ENCODE measurements at places on chromosomes 2 and 18. TPM values are rescaled to one million over a fixed set of nuclear protein-coding genes. Genes with fewer than 3 reads are reported as not detected.

DNA sequence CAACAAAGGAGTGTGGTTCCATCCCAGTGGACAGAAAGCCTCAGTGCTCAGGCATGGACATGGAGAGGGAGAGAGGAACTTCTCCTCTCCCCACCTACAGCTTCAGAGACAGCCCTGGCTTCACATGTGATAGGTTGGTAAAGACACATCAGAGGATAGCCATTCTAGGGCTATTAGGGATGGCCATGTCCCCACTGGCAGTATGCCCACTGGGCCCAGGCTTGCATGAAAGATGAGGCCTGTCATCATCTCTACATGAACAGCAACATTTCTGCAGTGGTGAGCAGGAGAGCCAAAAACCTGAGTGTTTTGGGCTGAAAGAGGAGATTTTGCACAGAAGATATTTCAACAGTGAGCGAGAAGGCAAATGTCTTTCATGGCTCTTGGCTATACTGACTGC lies 517.2 kb downstream of the NR4A2 start:
- no peak for DNase-seq
- H3K4me1 ChIP-seq, result no peaks in the 10 kb centered on the region
- no peak overlapping the region for H3K4me3 ChIP-seq
- H3K36me3 ChIP-seq, result no peaks in the 10 kb centered on the region

DNA sequence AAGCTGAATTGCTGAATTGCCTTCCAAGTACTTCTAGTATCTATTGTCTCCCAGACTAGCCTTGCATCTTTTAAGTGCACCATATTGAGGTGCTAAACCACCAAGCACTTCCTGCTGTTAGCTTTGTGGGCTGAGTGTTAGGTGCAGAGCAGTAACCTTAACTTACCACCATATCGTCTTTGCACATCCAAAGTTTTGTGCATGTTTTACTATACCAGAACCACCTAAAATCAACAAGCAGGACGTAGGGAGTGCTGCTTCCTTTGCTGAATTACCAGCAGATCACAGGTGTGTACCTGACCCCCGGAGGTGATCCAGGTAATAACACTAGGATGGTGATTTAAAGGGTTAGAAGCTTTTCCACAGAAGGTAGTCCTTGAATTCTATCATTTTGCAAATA lies 359.9 kb upstream of the HNRNPA3 start:
- H3K4me1 ChIP-seq, result peaks cover 41% of the 10 kb centered on the region
- H3K4me3 ChIP-seq, result no peak overlapping the region
- no peak overlapping the region for H3K27ac ChIP-seq

GRCh38 chr2:69428981-69429380 lies 8.3 kb downstream of the NFU1 start:
- no peaks in the 10 kb centered on the region for H3K4me1 ChIP-seq
- H3K27me3 ChIP-seq, result no peaks in the 10 kb centered on the region
- H3K27ac ChIP-seq, result no peak overlapping the region

UGT1A3 gene
- total RNA-seq, result not detected

DNA sequence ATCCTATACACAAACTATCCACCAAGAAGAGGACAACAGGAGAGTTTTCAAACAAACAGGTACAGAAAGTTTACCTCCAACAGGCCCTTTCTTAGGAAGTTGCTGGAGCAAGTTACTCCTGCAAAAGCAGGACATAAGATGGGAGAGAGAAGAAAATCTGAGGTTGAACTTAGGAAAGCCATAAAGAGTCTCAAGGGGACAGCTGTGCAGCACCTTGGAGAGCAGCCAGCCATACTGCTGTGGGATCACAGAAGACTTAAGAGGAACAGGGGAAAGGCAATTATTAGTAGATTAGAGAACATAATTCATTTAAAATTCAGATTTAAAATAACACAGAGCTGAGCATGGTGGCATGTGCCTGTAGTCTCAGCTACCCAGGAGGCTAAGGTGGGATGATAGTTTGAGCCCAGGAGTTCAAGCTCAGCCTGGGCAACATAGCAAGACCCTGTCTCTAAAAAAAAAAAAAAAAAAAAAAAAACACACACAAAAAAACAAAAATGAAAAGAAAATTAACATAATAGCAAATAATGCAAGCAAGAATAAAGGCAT lies 148.1 kb upstream of the SIX3 start:
- no peaks in the 10 kb centered on the region for H3K4me1 ChIP-seq
- H3K27ac ChIP-seq, result no peak overlapping the region
- H3K27me3 ChIP-seq, result peaks cover 32% of the 10 kb centered on the region
- H3K36me3 ChIP-seq, result no peaks in the 10 kb centered on the region
- no peak for DNase-seq

NEDD4L gene
- 5.1 TPM for total RNA-seq

- no peak for DNase-seq
- H3K36me3 ChIP-seq, result peaks cover 13% of the 10 kb centered on the region
- no peak overlapping the region for H3K4me3 ChIP-seq
Observed at GRCh38 chr2:96533292-96534073, 3.1 kb upstream of the ARID5A start.

DNA sequence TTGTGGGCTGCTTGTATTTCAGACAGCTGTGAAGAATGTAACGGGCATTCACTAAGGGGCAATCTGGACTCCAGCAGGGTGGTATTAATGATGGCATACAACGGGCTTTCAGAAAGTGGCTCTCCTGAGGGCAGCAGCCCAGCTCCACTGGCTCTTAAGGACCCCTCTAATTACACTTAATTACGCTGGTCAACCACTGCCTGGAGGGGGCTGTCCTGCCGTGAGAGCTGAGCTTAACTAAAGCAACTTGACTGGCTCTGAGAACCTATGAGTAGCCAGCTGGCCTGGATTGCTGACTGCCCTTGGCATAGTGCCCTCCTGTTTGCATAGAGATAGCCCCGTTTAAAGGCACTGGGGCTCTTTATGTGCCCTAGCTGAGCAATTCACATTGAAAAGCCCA lies 3.8 kb downstream of the LIPG start:
- DNase-seq, result no peak
- peaks cover 23% of the 10 kb centered on the region for H3K4me1 ChIP-seq
- H3K27ac ChIP-seq, result no peak overlapping the region
- peaks cover 52% of the 10 kb centered on the region for H3K27me3 ChIP-seq
- no peaks in the 10 kb centered on the region for H3K36me3 ChIP-seq

- H3K36me3 ChIP-seq, result no peaks in the 10 kb centered on the region
- DNase-seq, result no peak
- no peak overlapping the region for H3K27ac ChIP-seq
- no peak overlapping the region for H3K4me3 ChIP-seq
- H3K4me1 ChIP-seq, result no peaks in the 10 kb centered on the region
Observed at GRCh38 chr2:103809941-103810441, 1043.9 kb upstream of the POU3F3 start.

DNA sequence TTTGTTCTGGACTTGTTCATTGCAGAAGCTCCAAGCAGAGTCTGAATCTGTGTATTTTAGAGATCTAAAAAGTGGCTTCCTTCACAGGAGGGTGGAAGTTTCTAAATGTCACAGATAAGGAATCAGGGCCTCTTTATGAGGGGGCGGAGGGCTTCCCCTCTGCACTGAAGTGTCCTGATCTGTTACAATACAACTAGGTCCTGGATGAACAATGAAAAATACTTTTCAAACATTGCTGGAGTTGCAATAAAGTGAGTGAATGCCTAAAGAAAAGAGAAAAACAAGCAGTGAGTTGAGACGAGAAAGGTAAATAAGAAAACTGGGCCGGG lies 179.3 kb upstream of the HDAC4 start:
- peaks cover 6% of the 10 kb centered on the region for H3K4me1 ChIP-seq
- no peaks in the 10 kb centered on the region for H3K36me3 ChIP-seq
- DNase-seq, result no peak

GRCh38 chr18:79868811-79869541 lies 71.2 kb downstream of the KCNG2 start:
- DNase-seq, result no peak
- no peaks in the 10 kb centered on the region for H3K4me1 ChIP-seq
- H3K36me3 ChIP-seq, result no peaks in the 10 kb centered on the region

LRATD1 gene
- not detected for total RNA-seq

DNA sequence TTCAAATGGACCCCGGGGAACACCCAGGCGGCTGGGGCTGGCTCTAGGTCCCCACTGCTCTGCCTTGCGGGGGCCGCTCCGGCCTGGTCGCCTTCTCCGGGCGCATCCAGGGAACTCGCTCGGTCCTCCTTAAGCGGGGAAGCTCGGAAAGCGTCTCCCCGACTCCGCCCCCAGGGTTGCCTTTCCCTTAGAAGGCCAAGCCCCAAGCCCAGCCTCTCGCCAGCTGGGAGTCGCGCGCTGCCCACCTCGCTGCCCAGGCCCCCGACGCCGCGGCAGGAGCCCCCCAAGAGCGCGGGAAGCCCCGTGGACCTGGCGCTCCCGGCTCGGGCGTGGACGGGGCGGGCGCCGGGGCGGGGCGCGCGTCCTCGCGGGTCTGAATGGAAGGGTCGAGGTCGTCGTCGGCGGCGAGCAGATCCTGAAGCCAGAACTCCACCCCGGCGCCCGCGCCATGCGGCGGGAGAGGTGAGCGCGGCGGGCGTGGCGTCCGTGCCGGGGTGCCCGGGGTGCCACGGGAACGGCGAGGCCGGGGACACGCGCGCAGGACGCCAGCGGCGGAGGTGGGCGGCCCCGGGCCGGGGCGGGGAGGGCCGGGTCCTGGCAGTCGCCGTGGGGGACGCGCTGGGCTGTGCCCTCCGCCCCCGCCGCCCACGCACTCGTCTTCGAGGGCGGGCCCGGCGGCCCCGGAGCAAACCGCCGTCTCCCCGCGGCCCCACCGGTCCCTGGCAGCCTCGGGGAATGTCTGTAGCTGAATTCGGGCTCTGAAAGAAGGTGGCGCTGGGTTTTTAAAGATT lies at the start of gene BOK:
Gene BOK (plus strand): TSS at position 214 of the 791 bp plus-strand sequence. CDS start 739 bp downstream, outside the sequence.
- H3K27me3 ChIP-seq, result peaks cover 32% of the 10 kb centered on the region
- no peaks in the 10 kb centered on the region for H3K36me3 ChIP-seq
- H3K27ac ChIP-seq, result no peak within 1 kb of the TSS
- peaks cover 7% of the 10 kb centered on the region for H3K4me1 ChIP-seq

DNA sequence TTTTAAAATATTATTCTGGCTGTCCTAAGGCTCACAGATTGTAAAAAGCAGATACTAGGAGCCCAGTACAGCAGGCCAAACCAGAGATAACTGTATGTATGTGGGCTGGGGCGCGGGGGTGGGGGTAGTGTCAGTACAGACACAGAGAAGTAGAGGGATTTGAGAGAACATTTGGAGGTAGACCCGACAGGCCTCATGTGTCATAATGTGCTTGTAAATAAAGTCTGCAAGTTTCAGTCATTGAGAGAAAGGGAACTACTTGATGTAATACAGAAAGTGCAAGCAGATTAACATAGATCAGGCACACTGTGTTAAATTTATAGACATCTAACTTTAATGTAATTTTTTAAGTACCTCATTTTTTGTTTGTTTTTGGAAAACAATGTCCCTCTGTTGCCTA lies 7.4 kb upstream of the POLI start:
- DNase-seq, result no peak
- peaks cover 45% of the 10 kb centered on the region for H3K4me1 ChIP-seq
- no peaks in the 10 kb centered on the region for H3K36me3 ChIP-seq
- H3K27ac ChIP-seq, result peak overlapping the region; percentile 95
- H3K4me3 ChIP-seq, result no peak overlapping the region

NAT8 gene
- total RNA-seq, result not detected

COL6A3 gene
- total RNA-seq, result 7.9 TPM

DNA sequence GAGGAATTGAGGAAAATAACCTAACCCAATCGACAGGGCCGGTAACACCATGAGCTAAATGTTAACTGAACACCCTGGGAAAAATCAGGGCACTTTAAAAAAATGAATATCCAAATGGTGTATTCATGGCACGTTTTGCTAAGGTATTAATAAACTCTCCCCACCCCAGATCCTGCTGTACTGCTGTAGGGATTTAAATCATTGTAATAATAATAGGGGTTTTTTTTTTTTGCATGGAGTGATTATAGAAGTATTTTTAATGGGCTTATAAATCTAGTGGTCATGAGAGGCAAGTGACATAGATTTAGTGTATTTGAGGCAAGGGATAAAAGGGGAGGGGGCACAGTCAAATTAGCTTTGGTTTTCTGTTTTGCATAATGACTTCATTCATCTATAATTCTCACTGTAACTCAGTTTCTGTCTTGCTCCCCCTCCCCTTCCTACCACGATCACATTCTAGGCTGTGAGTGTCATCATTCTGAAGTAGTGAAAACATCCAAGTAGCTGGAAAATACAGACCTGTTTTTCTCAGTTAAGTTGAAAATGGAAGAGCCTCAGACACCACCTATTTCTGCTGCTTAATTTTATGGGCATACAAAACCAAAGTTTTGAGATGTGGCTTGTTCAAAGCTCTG lies 18.2 kb upstream of the MGAT5 start:
- peaks cover 38% of the 10 kb centered on the region for H3K4me1 ChIP-seq
- peaks cover 21% of the 10 kb centered on the region for H3K27me3 ChIP-seq
- DNase-seq, result no peak
- no peak overlapping the region for H3K27ac ChIP-seq

DNA sequence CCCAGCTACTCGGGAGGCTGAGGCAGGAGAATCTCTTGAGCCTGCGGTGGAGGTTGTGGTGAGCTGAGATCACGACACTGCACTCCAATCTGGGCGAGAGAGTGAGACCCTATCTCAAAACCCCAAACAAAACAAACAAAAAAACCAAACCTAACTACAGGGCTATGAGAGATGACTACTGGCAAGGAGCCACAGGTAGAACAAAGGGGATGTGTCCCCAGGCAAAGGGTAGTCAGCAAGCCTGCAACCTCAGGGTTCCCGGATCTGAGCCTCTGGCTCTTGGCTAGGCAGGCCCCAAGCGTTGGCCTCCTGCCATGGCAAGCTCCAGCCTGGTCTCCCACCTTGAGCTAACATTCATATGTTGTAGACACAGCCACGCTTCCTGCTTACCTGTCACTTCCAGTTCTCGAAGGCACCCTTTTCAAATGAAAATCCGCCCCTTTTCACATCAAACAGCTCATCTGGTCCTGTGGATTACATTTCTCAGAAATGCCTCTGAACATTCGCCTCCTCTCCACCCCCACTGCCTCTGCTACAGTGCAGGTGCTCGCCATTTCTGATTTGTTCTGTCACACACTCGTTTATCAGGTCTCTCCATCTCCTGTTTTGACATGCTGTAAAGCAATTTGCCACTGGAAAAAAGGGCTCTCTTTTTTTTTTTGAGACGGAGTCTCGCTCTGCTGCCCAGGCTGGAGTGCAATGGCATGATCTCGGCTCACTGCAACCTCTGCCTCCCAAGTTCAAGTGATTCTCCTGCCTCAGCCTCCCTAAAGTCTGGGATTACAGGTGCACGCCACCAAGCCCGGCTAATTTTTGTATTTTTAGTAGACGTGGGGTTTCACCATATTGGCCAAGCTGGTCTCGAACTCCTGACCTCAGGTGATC lies 13.1 kb upstream of the ACTR3 start:
- H3K4me3 ChIP-seq, result peak overlapping the region; percentile 30
- no peaks in the 10 kb centered on the region for H3K27me3 ChIP-seq
- peaks cover 29% of the 10 kb centered on the region for H3K36me3 ChIP-seq
- peak overlapping the region; percentile 85 for H3K27ac ChIP-seq
- DNase-seq, result peak; percentile 71

All from activated T-helper 2 cell treated with anti-CD3 and anti-CD28 coated beads, Interferon-gamma antibody, Interleukin-2, Interleukin-4, amounts not matched to agents 10 μg/mL and 5 μg/mL and 100 μg/mL, durations not matched to agents 14 hours and 24 hours and 36 hours (primary cell).